BJ (cell line): ENCODE measurements at places on chromosomes 5 and 9.
A peak's percentile ranks its signal among the peaks of the same experiment; 100 is the strongest.

GRCh38 chr5:149280124-149280523 is 8.5 kb downstream of the AFAP1L1 start:
- no peak for DNase-seq

GRCh38 chr5:132067451-132067850 is 6.1 kb upstream of the CSF2 start:
- no peak for DNase-seq

- no peak for DNase-seq
These were observed 74.3 kb upstream of the MARCHF11 start for GRCh38 chr5:16253856-16254255.

DNA sequence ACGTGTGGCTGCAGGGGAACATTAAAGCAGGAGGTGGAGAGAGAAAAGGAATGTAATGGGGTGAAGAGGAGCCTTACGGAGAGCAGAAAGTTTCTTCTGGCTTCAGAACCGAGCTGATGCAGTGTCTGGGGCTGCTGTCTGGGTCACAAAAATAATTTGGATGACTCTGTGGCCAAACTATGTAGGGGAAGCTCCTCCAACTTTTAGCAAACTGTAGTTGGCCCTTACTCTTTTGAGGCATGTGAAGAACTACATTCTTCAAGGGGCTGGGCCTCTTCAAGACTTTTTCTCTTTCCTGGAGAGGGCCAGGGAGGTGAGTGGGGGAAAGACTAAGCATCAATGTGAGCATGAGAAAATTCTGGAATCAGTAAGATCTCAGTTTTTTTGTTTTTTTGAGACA is 31.9 kb upstream of the SPARC start:
- DNase-seq, result peak; percentile 88

DNA sequence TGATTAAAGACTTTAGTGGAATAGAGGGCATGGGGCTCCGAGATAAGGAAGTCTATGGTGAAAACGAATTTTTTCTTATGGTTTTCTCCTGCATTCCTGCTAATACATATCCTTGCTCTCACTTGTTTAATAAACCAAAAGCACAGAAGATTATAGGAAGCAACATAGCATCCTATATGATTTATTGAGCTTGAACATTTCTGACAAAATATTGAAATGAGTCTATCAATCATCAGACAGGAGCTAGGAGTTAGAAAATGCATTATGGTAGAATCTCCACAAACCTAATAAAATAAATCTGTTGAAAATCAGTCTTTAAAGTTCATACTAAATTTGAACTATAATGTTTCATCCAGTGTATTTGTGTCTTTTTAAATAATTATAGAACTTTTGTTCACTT is 554.6 kb upstream of the RGMB start:
- DNase-seq, result no peak

- no peak for DNase-seq
These were observed 219.3 kb upstream of the TRIM32 start for GRCh38 chr9:116467740-116468351.

GRCh38 chr9:103364753-103365152 is 369.6 kb downstream of the CYLC2 start:
- DNase-seq, result no peak
